ENCODE measurements at places on chromosomes 16 and 17.

- DNase-seq = no peak
Observed at GRCh38 chr17:31446195-31446967, 54.9 kb downstream of the RAB11FIP4 start.

GRCh38 chr17:35977509-35977908, 3.8 kb downstream of the CCL16 start:
- no peak for DNase-seq

DNA sequence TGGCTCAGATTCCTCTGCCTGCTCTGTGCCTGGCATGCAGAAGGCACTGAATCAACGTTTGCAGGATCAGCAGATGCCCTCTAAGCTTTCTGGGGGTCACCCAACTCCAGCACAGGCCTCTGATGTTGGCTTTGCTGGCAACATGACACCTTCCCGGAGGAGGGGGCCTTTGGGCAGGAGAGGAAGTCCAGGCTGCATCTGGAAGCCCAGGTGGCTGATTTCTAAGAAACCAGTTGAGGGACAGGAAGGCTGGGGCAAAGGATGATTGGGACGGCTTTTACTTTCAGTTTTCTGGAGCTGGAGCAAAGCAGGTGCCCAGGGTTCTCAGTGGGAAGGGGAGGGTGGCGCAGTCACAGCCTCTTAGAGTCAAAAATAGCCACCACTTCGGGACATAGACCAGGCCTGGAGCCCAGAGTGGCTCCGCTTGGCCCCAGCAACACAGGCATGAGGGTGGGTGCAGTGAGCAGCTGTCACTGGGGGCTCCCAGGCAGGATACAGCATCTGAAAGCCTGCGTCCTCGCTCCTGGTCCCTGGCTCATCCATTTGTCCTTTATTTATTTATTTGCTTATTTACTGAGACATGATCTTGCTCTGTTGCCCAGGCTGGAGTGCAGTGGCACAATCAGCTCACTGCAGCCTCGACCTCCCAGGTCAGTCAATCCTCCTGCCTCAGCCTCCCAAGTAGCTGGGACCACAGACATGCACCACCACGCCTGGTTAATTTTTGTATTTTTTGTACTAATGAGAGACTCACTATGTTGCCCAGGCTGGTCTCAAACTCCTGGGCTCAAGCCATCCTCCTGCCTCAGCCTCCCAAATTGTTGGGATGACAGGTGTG, 15.1 kb downstream of the SOCS1 start:
- DNase-seq = no peak

GRCh38 chr16:28617874-28618273, 8.0 kb upstream of the SULT1A1 start:
- no peak for DNase-seq

GRCh38 chr16:57026778-57027062, 37.4 kb downstream of the NLRC5 start:
- DNase-seq = no peak

DNA sequence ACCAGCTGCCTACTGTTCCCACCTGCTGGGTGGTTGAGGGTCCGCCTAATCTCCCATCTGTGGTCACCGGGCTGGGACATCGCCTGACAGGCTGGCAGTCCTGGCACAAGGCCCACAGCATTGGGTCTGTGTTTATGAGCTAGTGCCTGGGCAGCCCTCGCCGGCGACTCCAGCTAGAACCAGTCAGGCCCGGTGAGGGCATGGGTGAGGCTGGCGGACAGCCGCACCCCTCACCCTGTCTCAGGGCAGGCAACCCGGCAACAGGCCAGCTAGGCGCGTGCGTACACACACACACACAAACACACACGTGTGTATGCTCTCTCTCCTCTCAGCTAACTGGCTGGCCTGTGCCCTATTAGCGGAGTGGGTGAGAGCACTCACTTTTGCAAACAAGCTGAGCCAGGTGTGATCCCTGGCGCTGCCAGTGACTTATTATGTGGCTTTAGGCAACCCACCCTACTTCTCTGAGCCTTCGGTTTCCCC, 10.4 kb downstream of the HSD11B2 start:
- DNase-seq = no peak

GRCh38 chr17:13200671-13201070, 182.8 kb upstream of the ELAC2 start:
- no peak for DNase-seq

- DNase-seq = no peak
Observed at GRCh38 chr16:87735270-87736007, 30.3 kb downstream of the KLHDC4 start.

Measured in CMK (cell line).